ENCODE measurements at places on chromosomes 2 and 18.

GRCh38 chr2:222352981-222353380 is 54.2 kb upstream of the PAX3 start:
- DNase-seq, result no peak

DNA sequence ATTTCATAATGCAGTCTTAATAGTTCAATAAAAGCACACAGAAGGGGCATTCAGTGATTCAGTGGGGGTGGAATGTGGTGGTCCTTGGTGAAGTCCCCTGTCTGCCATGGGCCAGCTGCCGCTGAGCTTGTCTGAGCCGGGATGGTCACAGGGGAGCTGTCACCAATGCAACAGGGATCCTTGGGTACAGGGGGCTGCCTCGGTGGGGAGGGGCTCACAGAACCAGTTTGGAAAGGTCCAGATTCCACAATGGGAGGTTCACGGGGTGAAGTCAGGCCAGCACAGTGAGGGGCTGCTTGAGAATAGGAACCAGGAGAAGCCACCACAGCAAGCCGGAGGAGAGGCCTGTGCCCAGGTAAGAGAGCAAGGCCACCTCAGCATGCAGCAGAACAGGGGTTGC is 75.4 kb downstream of the GYPC start:
- no peak for DNase-seq

DNA sequence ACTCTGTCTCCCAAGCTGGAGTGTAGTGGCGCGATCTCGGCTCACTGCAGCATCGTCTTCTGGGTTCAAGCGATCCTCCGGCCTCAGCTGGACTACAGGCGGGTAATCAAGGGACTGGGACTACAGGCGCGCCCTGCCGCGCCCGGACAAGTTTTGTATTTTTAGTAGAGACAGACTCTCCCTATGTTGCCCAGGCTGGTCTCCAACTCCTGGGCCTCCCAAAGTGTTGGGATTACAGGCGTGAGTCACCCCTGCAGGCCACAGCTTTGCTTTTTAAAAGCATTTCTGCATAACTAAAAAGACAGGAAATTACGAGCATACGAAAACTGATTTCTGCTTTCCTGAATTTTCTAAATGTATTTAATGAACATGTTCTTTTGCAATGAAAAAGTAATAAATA is 916 bp upstream of the OSBPL1A start:
- DNase-seq, result no peak

DNA sequence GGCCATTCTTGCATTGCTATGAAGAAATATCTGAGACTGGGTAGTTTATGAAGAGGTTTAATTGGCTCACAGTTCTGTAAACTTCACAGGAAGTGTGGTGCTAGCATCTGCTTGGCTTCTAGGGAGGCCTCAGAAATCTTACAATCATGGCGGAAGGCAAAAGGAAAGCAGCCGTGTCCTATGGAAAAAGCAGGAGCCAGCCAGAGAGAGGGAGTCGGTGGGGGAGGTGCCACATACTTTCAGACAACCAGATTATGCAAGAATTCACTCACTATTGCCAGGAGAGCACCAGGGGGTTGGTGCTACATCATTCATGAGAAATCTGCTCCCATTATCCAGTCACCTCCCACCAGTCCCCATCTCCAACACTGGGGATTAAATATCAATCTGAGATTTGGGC is 64.1 kb downstream of the CPS1 start:
- DNase-seq, result no peak

DNA sequence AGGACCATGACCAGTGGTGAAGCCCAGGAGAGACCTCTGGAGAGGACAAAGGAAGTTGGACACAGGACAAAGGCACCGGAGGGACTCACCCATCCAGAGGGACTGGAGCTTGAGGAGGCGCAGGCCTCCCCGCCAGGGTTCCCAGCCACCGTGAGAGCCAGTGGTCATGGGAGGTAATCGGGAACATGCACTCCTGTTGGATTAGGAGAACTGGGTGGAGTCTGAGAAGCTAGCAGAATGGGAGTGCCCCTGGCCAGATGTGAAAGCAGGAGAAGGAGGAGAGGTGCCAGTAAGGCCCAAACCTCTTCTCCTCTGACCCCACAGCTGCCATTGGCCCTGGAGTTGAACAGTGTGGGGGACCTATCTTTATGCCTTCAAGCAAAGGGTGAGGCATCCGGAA is 20.3 kb downstream of the POU3F3 start:
- DNase-seq, result no peak

GRCh38 chr2:111030260-111030891 is 90.3 kb upstream of the BCL2L11 start:
- DNase-seq, result no peak

DNA sequence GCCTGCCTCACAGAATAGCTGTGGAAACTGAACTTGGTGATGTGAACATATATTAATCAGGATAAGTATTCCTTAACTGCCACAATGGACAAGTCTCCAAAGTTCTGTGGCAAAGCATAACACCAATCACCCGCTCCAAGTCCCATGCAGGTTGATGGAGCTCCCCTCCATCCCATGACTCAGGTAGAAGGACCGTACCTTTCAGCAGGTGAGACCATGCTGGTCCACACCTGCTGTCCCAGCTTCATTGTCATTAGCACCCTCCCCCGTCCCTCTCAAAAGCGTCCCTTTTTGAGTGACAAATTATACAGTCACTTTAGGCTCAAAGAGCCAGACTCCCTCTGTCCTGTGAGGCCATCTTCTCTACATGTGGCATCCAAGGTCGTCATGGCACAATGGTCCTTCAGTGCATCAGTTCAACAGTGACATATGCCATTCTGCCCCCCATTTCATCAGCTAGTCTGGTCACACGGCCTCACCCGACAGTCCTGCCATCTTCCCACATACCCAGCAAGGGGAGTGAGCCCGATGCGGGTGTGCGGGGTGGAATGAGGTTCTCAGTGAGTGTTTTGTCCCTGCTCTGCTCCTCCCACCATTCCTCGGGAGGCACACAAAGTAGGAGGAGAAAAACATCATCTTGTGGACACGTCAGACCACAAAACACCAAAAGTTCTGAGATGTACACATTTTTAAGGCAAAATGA is 136.7 kb upstream of the MYCN start:
- DNase-seq, result no peak

- no peak for DNase-seq
These were observed 5.8 kb upstream of the SFTPB start for GRCh38 chr2:85673716-85674375.

- no peak for DNase-seq
These were observed 11.0 kb downstream of the IL18R1 start for GRCh38 chr2:102366406-102367112.

- DNase-seq, result no peak
These were observed 140.4 kb downstream of the CTIF start for GRCh38 chr18:48679236-48679635.

DNA sequence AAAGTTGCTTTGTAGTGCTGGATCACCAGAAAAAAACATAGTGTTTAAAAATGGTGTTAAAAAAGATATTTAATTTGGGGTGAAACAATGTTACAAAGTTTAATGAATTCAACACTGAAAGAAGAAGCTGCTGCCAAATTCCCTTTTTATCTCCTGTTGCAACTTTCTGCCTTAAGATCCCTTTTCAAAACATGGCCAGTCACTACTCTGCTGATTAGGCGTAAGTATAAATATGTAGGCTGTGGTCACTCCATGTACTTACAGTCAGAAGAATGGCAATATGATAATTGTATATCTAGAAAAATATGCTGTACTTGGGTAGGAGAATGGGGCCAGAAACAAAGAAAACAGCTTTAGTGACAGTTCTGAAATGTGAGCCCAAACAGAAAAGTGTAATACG is 123.5 kb upstream of the ZBTB14 start:
- no peak for DNase-seq

GRCh38 chr18:22163416-22164161 is 5.8 kb upstream of the GATA6 start:
- no peak for DNase-seq

- no peak for DNase-seq
These were observed 279.0 kb downstream of the AFF3 start for GRCh38 chr2:99863236-99863902.

GRCh38 chr2:13046557-13047165 is 329.9 kb downstream of the TRIB2 start:
- no peak for DNase-seq

DNA sequence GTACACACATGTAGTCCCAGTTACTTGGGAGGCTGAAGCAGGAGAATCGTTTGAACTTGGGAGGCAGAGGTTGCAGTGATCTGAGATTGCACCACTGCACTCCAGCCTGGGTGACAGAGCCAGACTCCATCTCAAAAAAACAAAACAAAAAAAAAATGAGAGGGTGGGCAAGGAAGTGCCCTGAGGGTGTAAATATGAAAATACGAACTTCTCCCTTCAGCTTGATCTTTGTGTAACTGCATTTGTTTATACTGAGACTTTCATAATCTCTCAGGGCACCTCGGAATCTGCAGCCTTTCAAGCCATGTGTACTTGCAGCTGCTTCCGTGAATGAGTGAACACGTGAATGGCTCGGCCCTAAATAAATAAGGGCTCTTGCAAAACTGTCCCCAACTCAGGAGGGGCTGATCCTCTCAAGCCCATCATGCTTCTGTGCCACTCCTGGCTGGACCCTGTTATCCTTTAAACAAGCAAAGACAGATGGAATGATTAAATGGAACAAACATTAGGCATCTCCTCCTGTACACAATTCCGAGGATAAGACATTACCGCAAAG is 96.8 kb downstream of the BOD1L2 start:
- no peak for DNase-seq

GRCh38 chr2:141554810-141555209 is 576.0 kb downstream of the LRP1B start:
- DNase-seq, result peak; percentile 34

DNA sequence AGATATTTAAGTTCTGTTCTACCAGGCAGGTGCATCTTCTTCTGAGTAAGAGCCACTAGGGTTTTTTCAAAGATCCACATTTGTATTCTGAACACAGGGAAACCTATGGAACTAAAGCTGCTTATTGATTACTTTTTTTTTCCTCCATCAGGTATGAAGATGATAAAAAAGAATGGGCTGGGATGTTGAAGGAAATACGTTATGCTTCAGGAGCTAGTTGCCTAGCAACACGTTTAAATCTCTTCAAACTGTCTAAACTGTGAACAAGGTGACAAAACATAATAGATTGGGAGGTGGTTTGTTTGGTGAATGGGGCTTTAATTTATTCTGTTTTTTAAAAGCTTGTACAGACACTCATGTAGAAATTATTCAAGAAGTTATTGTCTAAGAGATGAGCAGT is 15.9 kb downstream of the KLHL41 start:
- DNase-seq, result no peak

DNA sequence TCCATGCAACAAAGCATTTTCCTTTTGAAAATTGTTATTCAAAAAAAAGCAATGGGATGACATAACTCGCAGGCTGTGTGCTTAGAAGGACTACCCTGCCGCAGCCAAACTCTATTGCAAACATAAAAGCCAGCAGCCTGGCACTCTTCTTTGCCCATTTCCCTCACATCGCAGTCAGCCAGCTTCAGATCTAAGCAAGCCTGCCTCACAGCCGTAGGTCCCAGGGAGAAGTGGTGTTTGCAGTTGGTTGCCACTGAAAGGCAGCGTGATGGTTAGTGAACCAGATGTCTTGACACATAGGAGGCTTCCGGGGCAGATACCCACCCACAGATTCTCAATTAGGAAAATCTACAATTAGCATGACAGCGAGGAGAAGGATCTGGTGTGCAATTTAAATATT is 655.2 kb downstream of the RNF144A start:
- DNase-seq, result no peak

GRCh38 chr2:9100080-9100876 is 96.8 kb upstream of the MBOAT2 start:
- DNase-seq, result no peak

DNA sequence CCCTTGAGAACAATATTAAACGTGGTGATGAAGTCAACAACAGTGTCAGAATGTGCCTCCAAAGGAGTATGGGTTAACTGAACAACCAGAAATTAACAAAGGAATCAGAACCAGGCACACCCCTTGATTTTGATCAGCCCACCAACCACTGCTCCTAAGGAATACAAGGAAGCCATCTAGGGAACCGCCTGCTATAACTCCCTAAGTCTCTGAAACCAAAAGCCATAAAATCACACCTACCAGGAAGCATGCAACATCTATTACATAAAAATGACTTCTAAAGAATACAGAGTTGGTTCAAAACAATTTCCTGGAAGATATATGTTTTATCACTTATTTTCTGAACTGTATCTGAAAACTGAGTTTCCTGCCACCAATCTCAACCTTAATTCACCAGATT is 360.0 kb downstream of the EPHA4 start:
- DNase-seq, result no peak

GRCh38 chr2:212520340-212520739 is 18.3 kb downstream of the ERBB4 start:
- no peak for DNase-seq

GRCh38 chr2:49515996-49516782 is 361.9 kb upstream of the FSHR start:
- no peak for DNase-seq

DNA sequence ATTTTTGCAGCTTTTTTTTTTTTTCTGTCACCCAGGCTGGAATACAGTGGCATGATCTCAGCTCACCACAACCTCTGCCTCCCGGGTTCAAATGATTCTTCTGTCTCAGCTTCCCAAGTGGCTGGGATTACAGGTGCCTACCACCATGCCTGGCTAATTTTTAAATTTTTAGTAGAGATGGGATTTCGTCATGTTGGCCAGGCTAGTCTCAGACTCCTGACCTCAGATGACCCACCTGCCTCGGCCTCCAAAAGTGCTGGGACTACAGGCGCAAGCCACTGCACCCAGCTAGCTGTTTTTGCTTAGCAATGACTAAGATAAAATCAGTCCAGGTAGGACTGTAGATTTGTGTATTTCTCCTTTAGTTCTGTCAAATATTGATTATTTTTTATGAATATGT is 403.7 kb downstream of the PID1 start:
- DNase-seq, result no peak

DNA sequence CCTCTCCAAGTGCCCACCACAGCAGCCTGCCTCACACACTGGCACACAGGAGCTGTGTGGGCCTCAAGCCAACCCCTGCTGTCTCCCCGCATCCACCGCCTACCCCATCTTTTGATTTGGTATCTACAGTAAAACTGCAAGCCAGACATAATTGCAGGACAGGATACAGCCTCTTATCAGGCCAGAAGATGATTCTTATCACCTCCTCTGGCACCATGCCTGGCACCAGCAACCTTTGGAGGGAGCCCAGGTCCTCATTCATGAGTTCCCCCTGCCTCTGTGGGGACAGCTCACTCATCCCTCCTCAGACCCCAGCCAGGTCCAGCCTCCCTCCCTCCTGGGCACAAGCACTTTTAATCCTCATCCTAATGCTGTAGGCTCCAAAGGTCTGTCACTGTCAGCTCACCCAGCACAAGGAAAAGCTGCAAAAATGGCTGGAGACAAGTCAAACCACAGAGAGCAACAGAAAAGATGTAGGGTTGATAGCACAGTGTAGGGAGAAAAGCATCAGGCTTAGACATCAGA is 9.7 kb downstream of the RAB11FIP5 start:
- DNase-seq, result peak; percentile 53

DNA sequence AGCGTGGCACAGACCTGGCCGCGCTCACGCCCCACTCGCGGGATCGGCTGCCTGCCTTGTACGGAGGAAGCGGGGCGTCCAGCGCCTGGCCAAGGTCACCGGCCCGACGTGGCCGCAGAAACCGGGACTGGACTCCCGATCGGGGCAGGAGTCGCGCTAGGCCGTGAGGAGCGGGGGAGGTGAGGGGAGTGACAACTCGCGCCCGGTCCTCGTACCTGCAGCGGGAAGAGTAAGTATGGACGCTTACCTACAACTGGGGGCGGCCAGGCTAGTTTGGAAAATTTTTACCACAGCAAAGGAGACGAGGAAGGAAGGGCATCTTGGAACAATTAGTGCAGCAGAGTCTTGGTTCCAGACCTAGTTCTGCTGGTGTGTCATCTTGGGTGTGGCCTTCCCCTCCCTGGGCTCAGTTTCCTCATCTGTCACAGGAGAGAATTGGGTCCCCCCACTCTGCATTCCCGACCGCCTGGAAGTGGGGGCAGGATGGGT is 693 bp downstream of the UBE2F start:
- DNase-seq, result peak; percentile 25

All from WERI-Rb-1 (cell line).